ENCODE measurements at places on chromosomes 13 and 19.

- DNase-seq = no peak
Observed at GRCh38 chr13:53411463-53411862, 382.9 kb downstream of the OLFM4 start.

GRCh38 chr19:17803264-17803896 is 8.4 kb downstream of the B3GNT3 start:
- DNase-seq = no peak

DNA sequence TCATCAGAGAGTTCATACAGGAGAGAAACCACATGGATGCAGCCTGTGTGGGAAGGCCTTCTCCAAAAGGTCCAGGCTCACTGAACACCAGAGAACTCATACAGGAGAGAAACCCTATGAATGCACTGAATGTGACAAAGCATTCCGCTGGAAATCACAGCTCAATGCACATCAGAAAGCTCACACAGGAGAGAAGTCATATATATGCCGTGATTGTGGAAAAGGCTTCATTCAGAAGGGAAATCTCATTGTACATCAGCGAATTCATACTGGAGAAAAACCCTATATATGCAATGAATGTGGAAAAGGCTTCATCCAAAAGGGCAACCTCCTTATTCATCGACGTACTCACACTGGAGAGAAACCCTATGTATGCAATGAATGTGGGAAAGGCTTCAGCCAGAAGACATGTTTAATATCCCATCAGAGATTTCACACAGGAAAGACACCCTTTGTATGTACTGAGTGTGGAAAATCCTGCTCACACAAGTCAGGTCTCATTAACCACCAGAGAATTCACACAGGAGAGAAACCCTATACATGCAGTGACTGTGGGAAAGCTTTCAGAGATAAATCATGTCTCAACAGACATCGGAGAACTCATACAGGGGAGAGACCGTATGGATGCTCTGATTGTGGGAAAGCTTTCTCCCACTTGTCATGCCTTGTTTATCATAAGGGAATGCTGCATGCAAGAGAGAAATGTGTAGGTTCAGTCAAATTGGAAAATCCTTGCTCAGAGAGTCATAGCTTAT is 17.7 kb downstream of the ZNF613 start:
- no peak for DNase-seq

- DNase-seq = no peak
Observed at GRCh38 chr19:13557756-13558398, 51.6 kb upstream of the CACNA1A start.

DNA sequence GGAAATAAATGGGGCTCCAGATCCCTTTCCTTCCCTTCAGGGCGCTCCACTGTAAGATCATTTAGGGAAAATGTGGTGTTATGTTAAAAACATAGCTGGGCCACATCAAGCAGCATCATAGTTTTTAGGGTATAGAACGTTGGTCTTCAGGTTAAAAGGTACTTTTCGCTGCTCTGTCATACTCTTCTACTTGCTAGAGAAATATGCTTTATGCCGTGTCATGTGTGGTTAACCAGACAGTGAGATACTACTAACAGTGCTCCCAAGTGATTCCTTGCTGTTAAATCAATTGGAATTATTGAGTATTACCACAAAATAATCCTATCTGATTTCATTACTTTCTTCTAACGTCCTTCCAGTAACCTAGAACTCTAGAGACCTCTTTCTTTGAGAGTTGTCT is 1.1 kb upstream of the NDFIP2 start:
- DNase-seq = no peak

DNA sequence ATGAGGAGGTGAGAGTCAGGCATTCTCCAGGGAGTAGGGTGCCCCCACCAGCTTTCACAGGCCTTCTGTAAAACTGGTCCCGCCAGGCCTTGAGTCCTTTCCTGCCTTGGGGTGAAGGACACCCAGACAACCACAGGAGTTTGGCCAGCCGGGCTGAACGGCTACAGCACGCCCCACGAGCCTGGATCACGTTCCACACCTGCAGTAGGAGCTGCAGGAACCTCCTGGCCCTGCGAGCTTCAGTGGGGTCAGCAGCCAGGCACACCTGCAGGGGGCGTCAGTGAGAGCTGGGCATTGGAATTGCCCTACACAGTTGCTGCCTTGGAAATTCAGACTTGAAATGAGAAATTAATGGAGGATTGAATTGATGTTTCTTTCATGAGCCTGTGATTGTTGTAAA is 45.7 kb downstream of the COL4A2 start:
- DNase-seq = no peak

DNA sequence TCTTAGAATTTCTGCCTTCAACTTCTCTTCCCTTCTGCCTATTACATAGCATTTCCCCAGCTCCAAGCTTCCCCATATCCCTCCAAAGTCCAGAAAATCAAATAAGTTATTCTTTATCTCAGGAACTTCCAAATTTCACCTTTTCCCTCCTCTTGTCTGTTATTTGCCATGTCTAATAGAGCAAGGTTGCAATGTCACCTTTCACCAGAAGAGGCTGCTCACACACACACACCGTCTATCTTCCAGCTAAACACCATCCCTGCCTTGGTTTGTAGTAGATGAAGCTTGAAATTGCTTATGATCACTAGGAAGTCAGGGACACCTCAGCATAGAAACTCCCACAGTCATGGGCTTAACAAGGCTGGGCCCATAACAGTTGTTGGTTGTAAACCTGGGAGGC is 48.4 kb downstream of the ZNRF4 start:
- no peak for DNase-seq

GRCh38 chr19:49387936-49388372 is at the start of gene KASH5:
Gene KASH5, plus strand, starts transcription at chr19:49388249. Its CDS starts 2,635 bp downstream, at chr19:49390884.
- peak; percentile 27 for DNase-seq

Measured in esophagus squamous epithelium (tissue), 5 donors.